Stimulated activated CD8-positive, alpha-beta memory T cell treated with anti-CD3 and anti-CD28 coated beads, Interleukin-4, amount 100 ng/mL, for 1 hour (primary cell): ENCODE measurements at places on chromosomes 3 and 15.

DNA sequence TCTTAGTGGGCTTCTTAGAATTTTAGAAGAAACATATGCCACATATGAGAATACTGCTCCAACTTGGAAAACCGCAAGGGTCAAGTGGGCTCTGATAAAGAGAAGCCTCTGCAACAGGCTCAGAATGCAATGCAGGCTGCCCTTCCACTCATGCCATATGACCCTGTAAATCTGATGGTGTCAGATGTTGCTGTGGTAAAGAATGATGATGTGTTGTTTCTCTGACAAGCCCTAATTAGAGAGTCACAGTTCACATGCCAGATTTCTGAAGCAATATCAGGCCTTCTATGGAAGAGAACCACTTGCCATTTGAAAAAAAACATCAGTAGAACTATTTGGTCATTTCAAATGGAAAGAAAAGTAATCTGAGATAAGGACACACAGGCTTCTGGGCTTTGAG lies 749.6 kb downstream of the AGBL1 start:
- DNase-seq, result no peak

DNA sequence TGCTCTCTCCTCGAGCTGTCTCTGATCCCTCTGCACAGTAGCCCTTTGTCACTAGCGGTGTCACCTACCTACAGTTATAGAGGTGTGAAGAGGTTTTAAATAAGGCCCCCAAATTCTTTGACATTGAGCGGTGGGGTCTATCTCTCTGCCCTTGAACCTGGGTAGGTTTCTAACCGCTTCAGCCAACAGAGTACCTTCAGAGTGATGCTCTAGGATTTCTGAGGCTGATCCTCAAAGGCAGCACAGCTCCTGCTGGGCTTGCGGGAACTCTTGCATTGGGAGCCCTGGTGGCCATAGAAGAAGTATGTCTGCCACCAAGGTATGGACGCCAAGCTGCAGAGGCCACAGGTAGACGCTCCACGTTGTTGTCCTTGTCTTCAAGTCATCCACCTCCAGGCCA lies 35.7 kb downstream of the ADAMTS17 start:
- no peak for DNase-seq

DNA sequence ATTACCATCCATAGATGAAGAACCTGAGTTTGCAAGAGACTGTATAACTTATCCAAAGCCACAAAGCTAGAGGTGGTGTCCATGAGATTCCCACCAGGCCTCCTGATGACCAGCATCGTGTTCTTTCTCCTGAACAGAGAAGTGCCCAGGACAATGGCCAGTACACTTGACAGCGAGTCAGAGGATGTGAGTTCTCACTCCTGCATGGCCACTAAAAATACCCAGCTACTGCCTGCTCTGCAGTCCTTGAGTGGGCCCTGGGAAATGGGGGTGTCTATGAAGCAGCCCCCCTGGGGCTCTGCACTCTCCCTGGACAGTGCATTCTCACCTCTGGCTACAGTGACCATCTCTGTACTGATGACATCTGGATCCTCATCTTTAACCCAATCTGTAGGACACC lies 201.2 kb downstream of the RPLP1 start:
- DNase-seq, result no peak

DNA sequence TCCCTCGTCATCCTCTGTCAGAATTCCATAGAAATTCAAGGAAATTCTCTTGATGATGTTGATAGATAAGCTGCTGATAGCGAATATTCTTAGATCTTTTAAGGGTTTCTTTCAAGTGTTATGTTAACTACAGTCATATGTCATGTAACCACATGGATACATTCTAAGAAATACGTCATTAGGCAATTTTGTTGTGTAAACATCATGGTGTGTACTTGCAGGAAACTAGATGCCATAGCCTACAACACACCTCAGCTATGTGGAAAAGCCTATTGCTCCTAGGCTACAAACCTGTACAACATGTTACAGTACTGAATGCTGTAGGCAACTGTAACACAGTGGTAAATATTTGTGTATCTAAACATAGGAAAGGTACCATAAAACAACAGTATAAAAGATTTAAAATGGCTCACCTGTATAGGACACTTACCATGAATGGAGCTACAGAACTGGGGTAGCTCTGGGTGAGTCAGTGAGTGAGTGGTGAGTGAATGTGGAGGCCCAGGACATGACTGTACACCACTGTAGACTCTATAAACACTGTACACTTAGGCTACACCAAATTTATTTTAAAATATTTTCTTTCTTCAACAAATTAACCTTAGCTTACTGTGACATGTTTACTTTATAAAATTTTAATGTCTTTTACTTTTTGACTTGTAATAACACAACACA lies 34.6 kb downstream of the GLDN start:
- DNase-seq, result no peak

- DNase-seq, result no peak
Observed at GRCh38 chr15:52731004-52731403, 51.8 kb upstream of the ATOSA start.

GRCh38 chr3:53626876-53627275 lies 132.5 kb downstream of the CACNA1D start:
- DNase-seq, result no peak

DNA sequence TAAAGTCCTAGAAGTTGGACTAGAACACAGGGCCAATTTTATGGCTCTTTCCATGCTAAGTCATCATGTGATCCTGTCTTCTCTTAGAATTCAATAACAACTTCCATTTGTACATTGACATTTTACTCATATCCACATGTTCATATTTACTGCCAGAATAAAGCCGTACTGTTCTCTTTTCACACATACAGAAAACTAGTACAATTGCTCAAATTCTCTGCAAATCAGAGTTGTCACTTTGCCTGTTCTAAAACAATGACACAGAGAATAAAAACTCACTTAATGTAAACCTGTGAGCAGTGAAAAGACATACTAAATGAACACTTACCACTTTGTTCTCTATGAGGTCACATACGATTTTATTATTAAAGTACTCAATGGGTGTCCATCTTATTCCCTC lies 3.5 kb downstream of the LDHAL6B start:
- no peak for DNase-seq

GRCh38 chr15:39592500-39592899 lies 11.6 kb downstream of the THBS1 start:
- no peak for DNase-seq

GRCh38 chr3:38644662-38645053 lies 4.8 kb downstream of the SCN5A start:
- no peak for DNase-seq

DNA sequence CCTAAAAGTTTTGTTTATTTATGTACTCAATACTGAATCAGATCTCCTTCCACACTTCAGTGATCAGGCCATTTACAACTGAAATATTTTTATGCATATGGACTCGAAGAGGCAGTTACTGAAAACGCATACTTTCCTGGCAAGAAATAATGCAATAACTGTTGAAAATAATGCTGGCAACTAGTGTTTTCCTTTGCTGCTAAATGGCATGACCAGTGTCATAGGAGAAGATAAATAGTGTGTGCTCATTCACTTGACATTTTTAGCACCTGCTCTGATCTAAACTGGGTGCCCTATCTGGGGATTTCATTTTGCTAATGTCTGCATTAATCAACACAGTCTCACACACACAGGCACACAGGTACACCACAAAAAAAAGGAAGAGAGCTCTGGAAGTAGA lies 695.2 kb downstream of the TUSC7 start:
- no peak for DNase-seq

DNA sequence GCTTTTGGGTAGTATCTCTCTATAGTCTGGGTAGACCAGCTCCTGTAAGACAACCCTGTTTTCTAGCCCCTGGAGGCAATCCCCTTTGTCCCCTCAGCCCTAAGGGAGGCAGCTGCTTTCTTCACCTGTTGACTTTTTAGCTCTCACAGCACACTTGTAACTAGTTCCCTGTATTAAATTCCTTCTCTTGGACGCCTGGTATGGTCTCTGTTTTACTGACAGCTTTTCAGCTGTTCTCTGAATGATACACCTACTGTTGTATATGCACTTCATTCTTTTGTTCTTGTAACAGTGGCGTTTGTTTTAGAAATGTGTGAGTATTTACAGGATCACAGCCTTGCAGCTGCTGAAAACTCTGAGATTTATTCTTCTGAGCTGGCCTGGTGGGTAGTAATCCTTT lies 413.0 kb upstream of the RBMS3 start:
- no peak for DNase-seq

DNA sequence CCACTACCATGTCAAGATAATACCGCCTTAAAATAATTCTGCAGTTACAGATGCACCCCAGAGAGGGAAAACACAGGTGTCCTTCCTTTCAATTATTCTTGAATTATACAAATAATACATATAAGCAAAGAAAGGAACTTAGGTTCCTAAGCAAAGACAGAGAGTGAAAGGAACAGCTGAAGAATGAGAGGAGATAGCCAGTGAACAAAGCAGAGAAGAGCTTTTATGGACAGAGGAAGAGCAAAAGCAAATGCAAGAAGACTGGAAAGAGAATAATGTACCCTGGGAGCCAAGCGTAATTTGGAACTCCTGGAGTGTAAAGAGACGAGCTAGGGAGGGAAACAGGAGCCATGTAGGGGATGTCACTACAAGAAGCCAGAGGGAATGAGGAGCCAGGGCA lies 21.7 kb downstream of the GPR176 start:
- DNase-seq, result no peak

GRCh38 chr3:77825001-77825827 lies 785.3 kb downstream of the ROBO2 start:
- DNase-seq, result no peak

DNA sequence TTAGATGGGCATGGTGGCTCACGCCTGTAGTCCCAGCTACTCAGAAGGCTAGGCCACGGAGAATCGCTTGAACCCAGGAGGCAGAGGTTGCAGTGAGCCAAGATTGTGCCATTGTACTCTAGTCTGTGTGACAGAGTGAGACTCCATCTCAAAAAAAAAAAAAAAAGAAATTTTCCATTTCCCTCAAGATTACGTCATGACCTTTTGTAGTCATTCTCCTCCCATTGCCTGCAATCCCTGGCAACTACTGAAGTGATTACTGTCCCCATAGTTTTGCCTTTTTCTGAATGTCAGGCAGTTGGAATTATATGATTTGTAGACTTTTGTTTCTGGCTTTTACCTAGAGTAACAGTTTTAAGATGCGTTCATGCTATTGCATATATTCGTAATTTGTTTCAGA lies 28.0 kb downstream of the WDR76 start:
- no peak for DNase-seq

GRCh38 chr3:110533089-110533488 lies 538.5 kb upstream of the NECTIN3 start:
- DNase-seq, result no peak

- no peak for DNase-seq
Observed at GRCh38 chr15:65836665-65837064, 32.6 kb upstream of the RAB11A start.

- DNase-seq, result no peak
Observed at GRCh38 chr3:89447243-89447642, 339.8 kb downstream of the EPHA3 start.

DNA sequence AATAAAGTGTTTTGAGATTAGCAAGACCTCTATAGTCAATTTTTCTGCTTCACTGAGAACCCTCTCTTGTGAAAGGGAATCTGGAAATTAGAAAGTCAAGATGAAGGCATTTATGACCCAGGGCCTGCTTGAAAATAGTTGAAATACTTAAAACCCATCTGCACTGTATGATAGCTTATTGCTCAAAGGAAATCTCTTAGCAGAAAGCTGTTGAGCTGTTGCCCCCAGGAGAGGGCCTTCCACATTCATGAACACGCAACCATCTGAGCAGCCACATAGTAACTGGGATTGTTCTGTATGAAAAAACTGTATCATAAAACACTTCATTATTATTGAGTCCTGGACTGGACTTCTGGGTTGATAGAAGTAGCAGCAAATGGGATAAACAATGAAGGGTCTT lies 106.4 kb upstream of the PTX3 start:
- no peak for DNase-seq
